ENCODE measurements at places on chromosomes 3 and 15. TPM values are rescaled to one million over a fixed set of nuclear protein-coding genes. Genes with fewer than 3 reads are reported as not detected.

GRCh38 chr3:14496351-14496750 is 43.8 kb downstream of the GRIP2 start:
- DNase-seq = no peak

- DNase-seq = no peak
Measured at GRCh38 chr3:131701153-131701770, 198.5 kb upstream of the MRPL3 start.

- no peak for DNase-seq
Measured at GRCh38 chr15:58444658-58445332, 13.0 kb downstream of the LIPC start.

DNA sequence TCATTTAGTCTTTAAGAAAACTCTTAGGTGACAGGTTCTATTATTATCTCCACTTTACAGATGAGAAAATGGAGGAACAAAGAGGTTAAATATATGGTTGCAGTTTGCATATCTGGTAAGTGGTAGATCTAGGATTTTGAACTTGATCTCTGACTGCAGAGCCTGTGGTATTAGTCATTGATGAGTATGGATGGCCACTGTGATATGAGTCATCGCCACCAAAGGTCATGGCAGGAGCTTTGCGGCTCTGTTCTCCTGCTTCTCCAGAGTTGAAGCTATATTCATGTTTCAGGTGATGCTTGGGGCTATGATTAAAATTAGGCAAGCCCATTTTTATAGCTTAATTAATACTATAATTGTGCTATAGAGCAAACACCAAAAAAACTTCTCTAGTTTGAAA is 306.2 kb upstream of the DPPA4 start:
- no peak for DNase-seq

GRCh38 chr15:59247364-59247763 is 40.7 kb downstream of the LDHAL6B start:
- DNase-seq = no peak

GRCh38 chr15:65599677-65600076 is 11.3 kb downstream of the INTS14 start:
- no peak for DNase-seq

The SNX33 gene
- 23.6 TPM for total RNA-seq
